ENCODE measurements at places on chromosomes 2 and 18.

- DNase-seq: peak; percentile 86
Measured at GRCh38 chr2:1750933-1751766, 6.8 kb upstream of the PXDN start.

GRCh38 chr2:46329340-46329739 lies 32.1 kb downstream of the EPAS1 start:
- DNase-seq: no peak

DNA sequence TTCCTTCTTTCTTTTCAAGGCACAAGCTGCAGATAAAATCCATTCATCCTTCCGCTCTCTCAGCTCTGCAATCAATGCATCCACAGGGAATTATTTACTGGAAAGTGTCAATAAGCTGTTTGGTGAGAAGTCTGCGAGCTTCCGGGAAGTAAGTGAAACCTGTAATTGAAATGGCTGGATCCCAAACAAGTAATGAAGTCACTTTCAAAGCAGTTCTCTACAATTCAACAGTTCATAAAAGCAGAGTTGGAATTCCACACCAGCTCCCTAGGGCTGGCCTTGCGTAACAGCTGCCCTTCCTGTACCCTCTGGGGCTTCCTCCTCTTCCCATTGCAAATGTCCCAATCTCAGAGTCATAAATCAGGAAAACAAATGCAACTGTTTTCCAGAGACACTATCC lies 9.6 kb downstream of the SERPINB2 start:
- DNase-seq: peak; percentile 47

GRCh38 chr2:161245671-161246070 lies 62.6 kb upstream of the PSMD14 start:
- no peak for DNase-seq

GRCh38 chr2:106011380-106011779 lies 182.7 kb downstream of the UXS1 start:
- no peak for DNase-seq

- no peak for DNase-seq
Measured at GRCh38 chr2:120860579-120860922, 124.9 kb downstream of the GLI2 start.

GRCh38 chr2:104856973-104857261 lies 3.0 kb downstream of the POU3F3 start:
- no peak for DNase-seq

GRCh38 chr2:162258169-162258568 lies 14.9 kb upstream of the FAP start:
- no peak for DNase-seq

DNA sequence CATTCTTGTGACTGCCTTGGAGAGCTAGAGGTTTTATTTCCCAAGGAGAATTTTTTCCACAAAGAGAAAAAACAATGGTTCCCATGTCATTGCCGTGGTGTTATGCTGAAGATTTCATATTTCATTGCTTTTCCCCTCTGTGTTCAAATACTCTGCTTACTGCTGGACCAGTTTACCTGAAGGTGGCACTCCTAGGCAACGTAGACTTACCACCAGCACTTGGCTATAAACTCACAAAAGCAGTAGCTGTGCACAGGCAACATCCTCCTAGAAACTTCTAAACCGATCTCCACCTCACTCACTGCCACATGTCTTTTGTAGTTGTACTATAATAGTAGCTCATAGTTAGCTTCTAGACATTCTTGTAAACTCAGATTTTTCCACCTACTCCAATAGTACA lies 1319.7 kb upstream of the CRIM1 start:
- DNase-seq: no peak

- no peak for DNase-seq
Measured at GRCh38 chr2:221958224-221958623, 340.6 kb downstream of the PAX3 start.

GRCh38 chr2:129722306-129723019 lies 257.0 kb upstream of the RAB6C start:
- DNase-seq: no peak

GRCh38 chr2:16615687-16616615 lies 49.7 kb downstream of the CYRIA start:
- DNase-seq: no peak

GRCh38 chr2:105796791-105797190 lies 52.1 kb downstream of the NCK2 start:
- peak; percentile 11 for DNase-seq

DNA sequence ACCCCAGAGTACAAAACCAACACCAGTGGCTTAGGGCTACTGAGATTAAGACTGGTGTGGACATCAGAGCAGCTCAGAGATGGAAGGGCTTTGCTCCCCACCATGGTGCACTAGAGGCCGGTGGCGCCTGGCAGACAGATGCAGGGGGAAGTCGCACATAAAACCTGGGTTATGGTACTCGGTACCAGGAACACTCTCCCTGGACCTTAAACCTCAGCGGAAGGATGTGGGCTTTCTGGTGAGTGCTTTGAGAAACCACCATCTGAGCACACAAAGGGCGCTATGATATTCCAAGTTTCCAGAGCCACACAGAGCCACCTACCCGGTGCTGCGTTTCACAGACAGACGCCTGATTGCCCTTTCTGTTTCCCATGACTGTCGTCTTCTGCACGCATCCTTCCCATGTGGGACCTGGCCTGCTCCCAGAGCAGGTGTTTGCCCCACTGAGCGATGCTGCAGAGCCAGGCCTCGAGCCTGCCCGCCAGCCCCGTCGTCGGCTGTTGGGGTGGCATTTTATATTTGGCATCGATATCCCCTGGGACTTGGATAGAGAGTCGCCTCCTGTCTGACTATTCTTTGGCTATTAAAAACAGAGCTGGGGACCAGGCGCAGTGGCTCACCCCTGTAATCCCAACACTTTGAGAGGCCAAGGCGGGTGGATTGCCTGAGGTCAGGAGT lies 89.5 kb upstream of the ODC1 start:
- DNase-seq: no peak

- DNase-seq: no peak
Measured at GRCh38 chr2:11482473-11483035, 16.6 kb upstream of the E2F6 start.

DNA sequence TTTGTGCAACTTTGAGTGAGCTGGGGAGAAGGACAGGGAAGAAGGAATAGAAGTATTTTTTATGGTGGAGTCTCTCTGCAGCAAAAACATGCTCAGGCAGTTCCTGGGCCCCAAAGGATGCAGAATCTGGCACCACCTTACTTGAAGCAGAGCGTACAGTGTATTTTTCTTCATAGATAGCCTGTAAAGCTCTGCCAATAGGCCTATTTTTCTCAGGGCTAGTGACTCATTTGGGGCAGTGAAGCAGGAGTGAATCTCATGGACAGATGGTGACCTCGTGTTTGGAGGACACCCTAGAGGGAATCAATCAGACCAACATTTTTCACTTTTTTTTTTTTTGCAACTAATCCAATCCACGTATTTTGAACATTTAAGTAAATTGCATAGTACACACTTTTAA lies 268.1 kb upstream of the CXCR4 start:
- peak; percentile 34 for DNase-seq

DNA sequence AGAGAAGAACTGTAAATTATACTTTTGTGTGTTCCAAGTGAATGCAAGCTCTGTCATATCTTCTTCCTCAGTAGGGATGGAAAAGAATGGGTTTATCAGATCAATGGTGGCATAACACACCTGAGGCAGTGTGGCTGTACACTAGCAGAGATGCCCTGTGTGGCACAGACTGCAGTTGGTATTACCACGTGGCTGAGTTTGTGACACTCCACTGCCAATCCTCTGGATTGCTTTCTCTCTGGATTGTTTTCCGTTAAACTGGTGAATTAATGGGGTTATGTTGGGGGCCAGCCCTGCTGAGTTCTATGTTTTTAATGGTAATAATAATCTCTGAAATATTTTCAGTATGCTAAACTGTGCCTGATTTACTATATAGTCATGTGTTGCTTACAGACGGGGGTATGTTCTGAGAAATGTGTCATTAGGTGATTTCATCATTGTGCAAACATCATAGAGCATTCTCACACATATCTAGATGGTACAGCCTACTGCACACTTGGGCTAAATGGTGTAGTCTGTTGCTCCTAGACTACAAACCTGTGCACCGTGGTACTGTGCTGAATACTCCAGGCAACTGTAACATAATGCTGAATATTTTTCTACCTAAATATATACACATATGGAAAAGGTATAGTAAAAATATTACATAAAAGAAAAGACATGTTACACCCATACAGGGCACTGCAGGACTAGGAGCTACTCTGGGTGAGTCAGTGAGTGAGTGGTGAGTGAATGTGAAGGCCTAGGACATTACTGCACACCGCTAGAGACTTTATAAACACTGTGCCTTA lies 84.7 kb upstream of the ST6GAL2 start:
- peak; percentile 56 for DNase-seq

GRCh38 chr2:38533757-38534545 lies 68.8 kb downstream of the HNRNPLL start:
- DNase-seq: no peak

DNA sequence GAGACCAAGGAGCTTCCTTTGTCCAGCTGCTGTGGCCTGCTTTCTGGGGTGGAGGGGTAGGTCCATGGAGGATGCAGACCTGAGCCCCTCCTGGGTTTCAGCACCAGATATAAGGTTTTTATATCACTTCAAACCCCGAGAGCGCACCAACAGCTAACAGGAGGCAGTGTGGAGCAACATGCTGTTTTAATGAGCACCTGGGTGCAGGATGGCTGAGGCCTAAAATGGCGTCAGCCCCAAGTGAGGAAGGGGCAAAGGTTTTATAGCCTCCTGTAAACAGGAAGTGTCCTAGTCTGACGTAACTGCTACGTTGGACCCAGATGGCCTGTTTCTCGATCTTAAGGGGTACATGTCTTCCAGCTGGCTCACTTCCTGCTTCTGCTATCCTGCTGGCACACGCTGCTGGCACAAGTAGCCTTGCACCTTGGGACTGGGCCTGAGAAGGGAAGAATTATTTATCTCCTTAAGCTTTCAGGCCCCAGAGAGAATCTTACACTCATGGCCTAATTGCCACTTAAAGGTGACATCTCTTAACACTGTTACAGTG lies 11.4 kb upstream of the REG1B start:
- no peak for DNase-seq
